Small intestine (tissue), 16 donors: ENCODE measurements at places on chromosomes 2 and 18. TPM values are rescaled to one million over a fixed set of nuclear protein-coding genes. Genes with fewer than 3 reads are reported as not detected.

Gene EMX1
- polyA plus RNA-seq: 0.46 TPM

Gene C2orf66
- polyA plus RNA-seq: 0.21 TPM

Gene GFPT1
- polyA plus RNA-seq: 16.8 TPM

Gene PCARE
- not detected for polyA plus RNA-seq

Gene TMEM178A
- 0.61 TPM for polyA plus RNA-seq

Gene CAVIN2
- polyA plus RNA-seq: 29.8 TPM
